HCT116 (cell line): ENCODE measurements at places on chromosomes 11 and 22.
A peak's percentile ranks its signal among the peaks of the same experiment; 100 is the strongest.

GRCh38 chr11:34174412-34175041 is 69.1 kb downstream of the NAT10 start:
- peak; percentile 45 for DNase-seq

DNA sequence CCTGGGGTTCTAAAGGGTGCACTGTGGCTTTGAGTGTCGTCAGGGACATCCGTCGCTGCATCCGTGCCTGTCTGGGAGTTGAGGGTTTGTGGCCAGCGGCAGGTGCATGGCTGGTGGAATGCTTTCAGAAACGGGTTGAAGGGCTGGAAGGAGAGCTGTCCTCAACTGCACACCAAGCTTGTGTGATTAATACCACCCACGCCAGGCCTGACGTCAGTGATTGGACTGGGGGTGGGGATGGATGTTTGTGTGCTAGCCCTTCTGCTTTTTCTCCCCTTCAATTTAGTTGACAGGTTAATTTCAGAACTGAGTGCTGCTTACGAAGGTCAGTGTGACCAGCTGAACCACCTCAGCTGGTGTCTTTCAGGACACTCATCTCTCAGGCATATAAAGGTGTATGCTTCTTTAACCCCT is 3.2 kb upstream of the GAB2 start:
- DNase-seq: no peak

GRCh38 chr22:43795320-43795719 is 16.8 kb downstream of the EFCAB6 start:
- DNase-seq: no peak

DNA sequence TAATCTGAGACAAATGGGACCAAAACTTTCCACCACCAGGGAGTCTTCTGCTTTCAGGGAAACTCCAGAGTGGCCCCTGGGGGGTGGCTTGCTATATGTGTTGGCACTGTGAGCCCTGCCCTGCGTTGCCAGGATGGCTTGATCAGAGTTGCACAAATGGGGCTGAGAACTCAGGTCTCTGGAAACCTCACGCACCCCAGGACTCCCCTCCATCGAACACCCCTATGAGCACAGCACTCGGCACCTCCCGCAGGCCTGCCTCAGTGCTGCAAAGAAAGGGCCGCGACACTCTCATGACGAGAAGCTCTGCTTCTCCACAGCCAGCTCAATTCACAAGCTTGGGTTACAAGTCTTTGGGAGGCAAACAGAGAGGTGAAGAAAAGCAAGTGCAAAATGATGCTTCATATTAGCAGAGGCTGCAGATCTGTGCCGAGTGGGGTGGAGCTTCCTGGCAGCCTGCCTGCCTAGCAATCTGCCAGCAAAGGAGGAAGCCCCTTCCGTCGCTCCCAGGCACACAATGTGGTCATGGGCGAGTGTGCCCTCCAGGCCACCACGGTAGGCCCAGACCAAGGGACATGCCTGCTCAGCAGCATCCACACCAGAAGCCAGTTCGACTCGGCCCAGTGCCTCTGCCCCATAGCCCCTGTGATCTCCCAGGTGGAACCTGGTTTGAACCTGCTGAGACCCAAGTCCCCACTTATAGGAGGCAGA is 55.7 kb downstream of the MYH9 start:
- DNase-seq: no peak

GRCh38 chr22:48881326-48881980 is 946.2 kb downstream of the BRD1 start:
- DNase-seq: no peak

DNA sequence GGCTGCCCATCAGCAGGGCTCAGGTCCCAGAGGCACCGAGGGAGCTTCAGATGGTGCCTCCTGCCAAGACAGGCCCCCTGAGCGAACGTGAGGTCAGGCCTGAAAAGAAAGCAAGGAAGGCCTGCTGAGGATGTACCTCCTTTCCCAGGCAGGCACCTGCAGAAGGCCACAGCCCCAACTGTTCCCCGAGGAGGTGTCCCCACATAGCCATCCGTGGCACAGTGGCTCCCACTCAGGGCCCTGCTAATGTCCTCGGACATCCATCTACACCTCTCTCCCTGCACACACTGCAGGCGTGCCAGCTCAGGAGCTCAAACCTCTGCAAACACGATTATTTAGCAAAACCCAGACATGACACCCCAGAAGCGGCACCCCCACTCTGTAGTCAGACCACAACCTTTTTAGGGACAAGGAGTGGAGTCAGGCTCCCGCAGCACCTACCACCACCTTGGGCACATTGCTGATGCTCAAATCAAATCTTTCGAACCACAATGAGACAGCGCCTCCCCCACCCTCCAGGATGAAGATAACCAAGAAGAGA is 36.9 kb downstream of the SHANK2 start:
- no peak for DNase-seq

DNA sequence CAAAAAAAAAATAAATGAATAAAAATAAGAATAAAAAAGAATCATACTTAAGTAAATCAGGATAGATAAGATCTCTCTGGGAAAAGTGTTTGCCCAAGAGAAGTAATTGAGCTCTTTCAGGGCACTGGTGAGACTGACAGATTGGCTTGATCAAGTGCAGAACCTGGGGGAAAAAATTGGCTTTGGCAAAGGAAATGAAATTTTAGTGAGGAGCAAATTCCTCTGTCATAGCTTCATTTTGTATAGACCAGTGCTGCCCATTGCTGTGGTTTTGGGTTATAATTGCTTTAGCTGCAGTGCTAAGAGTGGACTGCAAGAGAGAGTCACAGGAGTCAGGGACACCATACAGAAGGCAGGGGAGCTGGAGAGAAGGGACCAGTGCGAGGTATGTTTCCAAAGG is 35.7 kb downstream of the SFI1 start:
- DNase-seq: no peak

- DNase-seq: no peak
Observed at GRCh38 chr22:29945435-29945834, 62.5 kb downstream of the MTMR3 start.

DNA sequence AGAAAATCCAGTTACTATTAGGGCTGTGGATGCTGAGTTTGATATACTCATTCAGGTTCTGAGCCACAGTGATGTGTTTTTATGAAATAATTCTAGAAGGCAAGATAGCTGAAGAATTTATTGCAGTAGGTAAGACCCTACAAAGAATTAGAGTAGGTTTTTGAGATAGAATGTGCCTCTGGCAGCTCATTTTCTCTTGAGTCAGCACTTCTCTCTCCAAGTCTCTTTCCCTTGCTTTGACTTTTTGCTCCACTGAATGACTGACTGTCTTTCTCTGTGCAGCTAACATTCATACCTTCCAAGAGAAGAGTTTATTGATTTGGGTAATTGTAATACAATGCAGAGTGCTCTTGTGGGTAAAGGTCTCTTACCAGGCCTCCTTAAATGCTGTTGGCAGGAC is 48.0 kb upstream of the C11orf87 start:
- DNase-seq: no peak

DNA sequence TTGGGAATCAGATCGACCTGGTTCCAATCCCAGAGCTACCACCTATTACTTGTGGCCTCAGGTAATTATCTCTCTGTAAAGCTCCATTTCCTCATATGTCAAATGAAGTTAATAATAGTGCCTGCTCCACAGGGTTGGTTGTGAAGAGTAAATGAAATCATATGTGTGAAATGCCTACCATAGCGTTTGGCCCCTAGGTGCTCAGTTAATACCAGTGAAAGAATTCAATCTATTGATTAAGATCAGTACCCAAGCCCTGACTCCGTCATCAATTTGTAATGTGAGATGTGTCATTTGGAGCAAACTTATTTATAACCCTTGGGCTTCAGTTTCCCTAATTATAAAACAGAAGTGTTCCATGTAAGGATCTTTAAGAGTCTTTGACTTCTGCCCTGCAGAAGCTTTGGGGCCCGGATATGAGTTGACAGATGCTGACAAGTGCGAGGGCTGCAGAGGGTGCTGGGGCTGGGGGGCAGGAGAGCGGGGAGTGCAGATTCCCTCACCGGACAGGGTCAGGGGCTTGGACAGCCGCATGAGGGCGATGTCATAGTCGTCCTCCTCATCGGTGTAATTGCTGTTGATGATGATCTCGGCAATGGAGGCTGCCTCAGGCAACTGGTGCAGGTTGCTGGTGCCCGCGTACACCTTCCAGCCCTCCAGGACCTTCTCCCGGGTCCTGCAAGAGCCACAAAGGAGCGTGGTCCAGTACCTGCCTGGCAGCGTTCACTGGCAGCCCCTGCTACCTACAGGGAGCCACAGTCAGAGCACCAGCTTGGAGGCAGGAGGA is 20.9 kb downstream of the TMPRSS13 start:
- DNase-seq: no peak

DNA sequence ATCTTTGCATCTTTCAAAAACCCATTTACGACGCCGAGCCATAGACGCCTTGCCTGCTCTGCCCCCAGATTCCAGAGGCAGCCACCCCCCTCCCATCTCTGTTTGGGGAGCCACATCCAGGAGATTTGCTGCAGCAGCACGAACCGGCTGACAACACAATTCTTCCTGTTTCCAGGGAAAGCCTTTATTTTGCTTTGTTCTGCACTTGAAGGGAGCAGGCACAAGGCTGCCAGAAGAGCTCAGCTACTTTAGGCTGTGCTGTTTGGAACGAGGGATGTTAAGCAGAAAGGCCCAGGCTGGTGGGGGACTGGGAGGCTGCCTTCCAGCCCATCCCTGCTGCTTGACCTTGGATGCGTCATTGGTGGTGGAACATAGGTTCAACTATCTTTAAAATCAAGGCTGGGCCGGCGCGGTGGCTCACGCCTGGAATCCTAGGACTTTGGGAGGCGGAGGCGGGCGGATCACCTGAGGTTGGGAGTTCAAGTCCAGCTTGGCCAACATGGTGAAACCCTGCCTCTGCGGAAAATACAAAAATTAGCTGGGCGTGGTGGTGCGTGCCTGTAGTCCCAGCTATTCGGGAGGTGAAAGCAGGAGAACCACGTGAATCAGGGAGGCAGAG is 243.9 kb downstream of the MIAT start:
- DNase-seq: no peak

GRCh38 chr11:126231725-126232459 is 20.3 kb downstream of the FAM118B start:
- no peak for DNase-seq

GRCh38 chr22:38171927-38172831 is 9.5 kb downstream of the PLA2G6 start:
- no peak for DNase-seq

DNA sequence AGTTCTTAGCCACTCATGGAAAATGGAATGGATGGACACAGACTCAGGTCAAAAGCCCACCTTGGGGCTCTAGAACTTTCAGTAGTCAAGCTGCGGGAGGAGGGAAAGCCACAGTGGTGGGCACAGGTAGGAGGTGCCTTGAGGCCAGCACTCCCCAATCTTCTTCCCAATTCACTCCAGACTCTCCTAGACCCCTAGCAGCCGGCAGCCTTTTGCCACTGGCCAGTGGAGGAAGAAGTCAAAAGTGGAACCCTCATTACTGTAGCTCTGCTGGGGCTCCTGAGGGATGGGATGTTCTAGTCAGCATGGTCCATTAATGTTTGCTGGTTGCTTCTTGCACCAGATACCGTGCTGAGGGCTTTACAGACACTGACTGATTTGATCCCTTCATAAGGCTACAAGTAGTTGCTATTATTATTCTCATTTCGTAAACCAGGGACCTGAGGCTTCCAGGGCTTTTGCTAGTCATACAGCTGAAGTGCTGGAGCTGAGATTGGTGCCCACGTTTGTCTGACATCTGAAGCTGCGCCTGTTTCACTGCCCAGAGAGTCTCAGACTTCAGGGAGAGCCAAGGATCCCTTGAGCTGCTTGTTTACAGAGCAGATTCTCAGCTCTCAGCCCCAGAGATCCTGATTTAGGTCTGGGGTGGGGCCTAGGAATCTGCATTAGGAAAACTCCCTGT is 1.1 kb downstream of the UCP3 start:
- DNase-seq: no peak

DNA sequence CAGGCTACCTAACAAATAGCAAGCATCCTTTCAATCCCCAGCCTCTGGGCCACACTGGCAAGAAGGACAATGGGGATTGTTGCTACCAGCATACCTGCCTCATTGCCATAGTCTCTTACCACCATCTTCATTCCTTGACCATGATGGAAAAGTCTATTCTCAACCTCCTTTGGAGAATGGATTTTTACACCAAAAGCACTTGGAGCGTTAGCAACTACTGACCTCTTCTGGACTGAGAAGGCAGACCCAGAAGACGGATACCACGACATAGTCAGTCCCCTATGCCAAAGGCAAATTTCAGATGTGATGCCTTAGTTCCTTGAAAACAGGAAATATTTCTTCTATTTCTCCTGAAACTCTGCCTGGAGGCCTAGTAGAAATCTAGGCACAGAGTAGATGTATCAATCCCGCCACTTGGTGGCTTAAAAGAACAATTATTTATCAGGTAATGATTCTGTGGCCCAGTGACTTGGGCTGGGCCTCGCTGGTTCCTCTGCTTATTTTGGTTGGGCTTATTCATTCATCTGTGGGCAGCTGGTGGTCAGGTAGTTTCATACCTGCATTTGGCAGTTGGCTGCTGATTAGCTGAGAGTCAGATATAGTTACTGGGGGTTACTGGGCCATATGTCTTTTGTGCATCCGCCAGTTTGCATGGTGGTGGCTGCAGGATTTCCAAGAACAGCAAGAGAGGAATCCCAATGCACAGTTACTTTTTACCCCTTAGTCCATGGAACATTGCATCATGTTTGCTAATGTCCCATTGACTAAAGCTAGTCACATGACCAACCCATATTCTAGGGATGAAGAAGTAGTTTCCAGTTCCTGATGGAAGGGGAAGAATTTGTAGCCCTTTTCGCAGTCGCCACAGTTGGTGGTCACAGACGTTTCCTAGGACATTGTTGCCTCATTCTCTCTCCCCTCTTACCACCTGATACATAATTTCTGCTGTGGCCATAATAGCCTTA is 75.2 kb downstream of the DHCR7 start:
- DNase-seq: peak; percentile 2

DNA sequence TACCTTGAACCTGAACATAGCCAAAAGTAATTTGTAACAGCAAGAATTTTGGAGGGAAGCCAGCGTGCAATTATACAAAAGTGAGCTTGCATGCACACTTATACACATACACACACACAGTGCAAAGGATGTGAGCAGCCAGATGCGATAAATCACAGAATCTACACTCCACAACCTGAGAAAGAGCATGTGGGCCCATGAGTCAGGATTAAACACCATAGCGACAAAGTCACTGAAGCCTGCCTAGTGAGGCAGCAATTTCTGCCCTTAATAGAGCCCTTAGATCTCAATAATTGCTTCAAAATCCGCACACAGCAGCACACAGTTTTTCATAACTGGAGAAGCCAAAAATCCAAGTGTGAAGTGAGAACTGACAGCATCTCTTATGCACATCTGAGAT is 42.6 kb upstream of the TEAD1 start:
- DNase-seq: no peak

DNA sequence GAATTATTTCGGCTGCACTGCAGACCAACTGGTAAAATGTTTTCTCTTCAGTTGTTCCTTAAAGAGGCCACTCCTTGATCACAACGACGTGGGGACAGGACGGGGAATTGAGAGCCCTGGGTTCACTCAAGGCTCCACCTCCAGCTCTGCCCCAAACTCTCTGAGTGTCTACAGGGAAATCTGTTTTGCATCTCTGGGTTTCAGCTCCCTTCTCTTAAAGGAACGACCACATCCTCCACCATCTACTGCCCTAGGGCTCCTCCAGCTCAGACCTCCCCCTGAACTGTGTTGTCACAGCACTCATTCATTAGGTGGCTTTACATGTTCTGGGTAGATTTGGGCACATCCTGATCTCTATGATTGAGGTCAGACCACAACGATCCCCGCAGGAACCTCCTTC is 5.1 kb upstream of the PPFIA1 start:
- no peak for DNase-seq
